ENCODE measurements at places on chromosomes 4 and X. TPM values are rescaled to one million over a fixed set of nuclear protein-coding genes. Genes with fewer than 3 reads are reported as not detected.

GRCh38 chr4:175326796-175327195, 408.6 kb downstream of the ADAM29 start:
- DNase-seq, result no peak

GRCh38 chrX:19086102-19086772, 36.0 kb downstream of the ADGRG2 start:
- no peak for DNase-seq

- DNase-seq, result no peak
Measured at GRCh38 chr4:109276482-109277095, 25.9 kb downstream of the COL25A1 start.

- no peak for DNase-seq
Measured at GRCh38 chr4:153060196-153060595, 124.1 kb downstream of the FHDC1 start.

GRCh38 chr4:121408-122084, 2.8 kb upstream of the ZNF718 start:
- DNase-seq, result no peak

DNA sequence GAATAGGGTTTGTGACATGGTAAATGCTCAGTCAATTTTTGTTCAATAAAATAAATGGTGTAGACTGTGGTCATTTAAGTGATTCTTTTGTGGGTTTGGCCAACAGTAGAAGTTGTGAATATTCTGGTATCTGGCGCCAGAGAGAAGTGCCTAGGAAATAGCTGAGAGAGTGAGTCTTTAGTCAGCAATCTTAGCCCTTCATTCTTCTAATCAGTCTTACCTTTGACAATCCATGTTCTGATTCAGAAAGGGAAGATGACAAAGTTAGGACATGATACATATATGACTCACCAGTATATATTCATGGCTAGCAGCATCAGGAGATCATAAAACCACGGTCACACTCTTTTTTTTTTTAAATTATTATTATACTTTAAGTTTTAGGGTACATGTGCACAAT, 141.8 kb upstream of the PCDH18 start:
- DNase-seq, result no peak

DNA sequence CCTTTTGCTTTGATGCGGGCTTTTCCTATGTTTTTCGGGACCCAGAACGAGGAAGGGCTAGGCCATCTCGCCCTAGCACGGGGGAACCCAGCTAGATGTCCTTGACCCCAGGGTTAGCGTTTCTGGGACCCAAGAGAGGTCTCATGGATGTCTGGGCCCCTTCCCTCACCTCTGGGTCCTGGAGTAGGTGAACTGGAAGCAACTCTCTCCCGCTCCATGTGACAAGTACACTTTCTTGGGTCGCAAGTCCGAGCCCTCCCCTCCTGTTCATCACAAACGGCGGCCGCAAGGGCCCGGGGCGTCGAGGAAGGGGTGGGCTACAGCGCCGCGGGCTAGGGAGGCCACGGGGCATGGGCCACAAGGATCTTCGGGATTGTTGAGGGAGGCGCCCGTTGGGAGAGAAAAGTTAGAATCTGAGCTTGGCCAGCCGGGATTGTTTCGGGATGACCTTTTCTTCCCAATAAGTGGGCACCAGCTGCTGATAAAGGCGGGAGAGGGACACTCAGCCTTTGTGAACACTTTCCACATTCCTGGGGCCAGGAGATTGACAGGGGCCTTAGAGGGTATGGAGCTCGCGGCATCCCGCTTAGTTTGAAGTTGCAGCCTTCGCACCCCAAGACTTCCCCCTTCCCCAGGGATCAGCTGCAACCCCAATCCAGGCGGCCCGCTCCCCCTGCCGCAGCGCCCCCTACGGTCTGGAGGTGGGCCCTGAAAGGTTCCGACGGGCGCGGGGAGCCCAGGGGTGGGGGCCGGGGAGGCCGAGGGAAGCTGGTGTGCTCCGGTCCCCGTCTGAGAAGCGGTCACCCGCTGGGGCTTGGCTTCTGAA, 136.9 kb upstream of the ZIC3 start:
- DNase-seq, result no peak

- DNase-seq, result no peak
Measured at GRCh38 chrX:105758754-105759153, 63.6 kb upstream of the NRK start.

GRCh38 chr4:148238811-148239493, 203.3 kb downstream of the NR3C2 start:
- DNase-seq, result no peak

GRCh38 chrX:133783274-133783673, 202.1 kb downstream of the GPC3 start:
- DNase-seq, result no peak

DNA sequence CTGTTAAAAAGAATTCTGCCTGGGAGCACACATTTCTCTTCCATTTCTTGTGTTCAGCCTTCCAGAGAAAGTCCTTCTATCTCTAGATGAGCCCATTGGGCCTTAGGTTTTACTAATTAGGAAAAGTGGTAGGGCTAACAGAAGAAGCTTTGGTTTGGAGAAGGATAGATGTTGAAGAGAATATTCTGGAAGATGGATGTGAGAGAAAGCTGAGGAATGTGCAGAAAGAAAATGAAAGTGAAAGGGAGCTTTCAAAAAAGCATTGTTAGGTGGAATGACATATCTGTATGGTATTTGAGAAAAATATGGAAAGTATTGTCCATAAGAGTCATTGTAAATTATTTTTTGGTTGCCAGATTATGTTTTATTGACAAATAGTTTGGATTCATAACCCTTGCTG, 474.8 kb upstream of the SLIT2 start:
- DNase-seq, result no peak

GRCh38 chrX:65706041-65706828, 38.8 kb downstream of the MSN start:
- DNase-seq, result no peak

DNA sequence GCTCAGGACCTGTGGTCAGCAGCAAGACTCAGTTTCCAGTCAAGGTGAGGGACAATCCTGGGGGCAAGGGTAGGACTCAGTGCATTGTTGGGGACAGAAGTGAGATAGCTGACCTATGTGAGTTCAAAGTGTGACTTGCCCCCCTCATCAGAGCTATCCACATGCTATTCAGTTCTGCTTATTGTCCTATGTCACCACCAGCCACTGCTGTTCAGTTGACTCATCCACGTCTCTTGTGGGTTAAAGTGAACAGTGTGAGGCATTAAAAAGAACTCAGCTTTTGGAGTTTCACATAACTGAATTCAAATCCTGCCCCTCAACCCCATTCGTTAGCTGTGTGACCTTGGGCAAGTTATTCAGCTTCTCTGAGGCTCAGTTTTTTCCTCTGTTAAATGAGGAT, 4.4 kb upstream of the APLN start:
- DNase-seq, result no peak

DNA sequence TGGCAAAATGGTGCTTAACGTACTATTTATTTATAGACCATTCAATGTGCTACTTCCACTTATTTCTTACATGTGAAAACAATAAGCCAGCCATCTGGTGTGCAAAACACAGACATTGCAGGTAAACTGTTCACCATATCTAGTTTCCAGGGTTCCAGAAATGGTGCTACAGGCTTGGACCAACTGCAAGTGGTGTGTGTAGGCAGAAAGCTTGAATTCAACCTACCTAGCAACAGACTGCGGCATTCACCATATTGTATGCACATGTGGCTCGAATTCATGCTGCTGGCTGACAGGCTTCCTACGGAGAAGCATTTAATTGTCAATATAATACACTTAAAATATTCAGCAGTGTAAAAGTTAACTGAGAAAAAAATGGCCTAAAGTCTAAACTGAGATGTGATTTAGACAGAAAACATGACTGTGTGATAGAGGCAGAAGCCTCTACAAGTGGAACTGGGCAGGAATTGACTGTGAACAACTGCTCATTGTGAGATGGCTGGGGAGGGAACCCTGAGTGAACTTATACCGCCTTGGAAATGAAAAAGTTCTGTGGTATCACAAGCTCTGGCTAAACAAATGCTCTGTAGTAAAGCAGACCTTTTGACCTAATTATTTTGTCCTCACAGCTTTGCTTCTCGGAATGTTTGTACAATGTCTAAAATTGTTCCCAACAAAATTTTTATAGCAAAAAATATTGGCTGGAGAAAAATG, 434.7 kb downstream of the GRIA2 start:
- no peak for DNase-seq

- no peak for DNase-seq
Measured at GRCh38 chr4:137707102-137707620, 174.9 kb upstream of the PCDH18 start.

DNA sequence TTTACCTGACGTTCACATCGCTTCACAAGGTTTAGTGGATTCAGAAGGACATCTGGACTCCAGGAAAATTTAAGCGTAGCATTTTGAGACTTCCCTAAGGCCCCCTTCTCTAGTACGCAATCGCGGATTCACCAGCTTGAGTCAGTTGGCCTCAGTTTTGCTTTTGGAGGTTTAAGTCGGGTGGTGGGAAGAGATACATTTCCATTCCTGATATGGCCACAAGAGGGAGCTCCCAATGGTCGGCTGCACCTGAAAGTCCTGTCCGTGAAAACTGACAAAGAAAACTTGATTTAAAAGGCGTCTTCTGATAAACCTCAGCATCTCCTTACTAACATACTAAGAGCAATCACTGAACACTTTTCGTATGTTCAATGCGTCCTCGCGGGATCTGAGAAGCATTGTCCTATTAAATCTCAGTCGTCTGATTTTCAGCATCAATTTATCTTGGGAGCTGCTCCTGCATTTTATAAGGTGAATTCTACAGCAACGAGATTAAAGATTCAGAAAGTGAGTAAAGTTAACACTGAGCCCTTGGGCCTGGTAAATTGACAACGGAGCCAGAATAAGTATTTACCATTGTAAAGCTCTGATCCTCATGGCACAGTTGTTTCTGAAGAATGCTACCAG, 50.6 kb downstream of the LGI2 start:
- DNase-seq, result no peak

DNA sequence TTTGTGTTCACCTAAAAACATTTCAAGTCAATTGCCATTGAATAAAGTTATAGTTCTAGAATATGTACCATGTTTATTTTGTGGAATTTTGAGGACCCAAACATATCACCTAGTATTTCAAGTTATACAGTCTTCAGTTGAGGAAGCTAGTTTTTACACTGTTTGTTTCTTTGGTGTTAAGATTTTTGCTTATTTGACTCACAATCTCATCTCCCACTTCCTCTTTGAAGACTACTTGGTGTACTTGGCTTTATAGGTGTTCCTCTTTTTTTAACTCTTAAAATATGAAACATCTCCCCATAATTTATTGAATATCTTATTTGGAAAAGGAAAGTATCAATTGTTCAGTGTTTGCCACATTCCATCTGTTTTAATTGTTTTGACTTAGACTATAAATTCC, 675.4 kb downstream of the RAPGEF2 start:
- no peak for DNase-seq

DNA sequence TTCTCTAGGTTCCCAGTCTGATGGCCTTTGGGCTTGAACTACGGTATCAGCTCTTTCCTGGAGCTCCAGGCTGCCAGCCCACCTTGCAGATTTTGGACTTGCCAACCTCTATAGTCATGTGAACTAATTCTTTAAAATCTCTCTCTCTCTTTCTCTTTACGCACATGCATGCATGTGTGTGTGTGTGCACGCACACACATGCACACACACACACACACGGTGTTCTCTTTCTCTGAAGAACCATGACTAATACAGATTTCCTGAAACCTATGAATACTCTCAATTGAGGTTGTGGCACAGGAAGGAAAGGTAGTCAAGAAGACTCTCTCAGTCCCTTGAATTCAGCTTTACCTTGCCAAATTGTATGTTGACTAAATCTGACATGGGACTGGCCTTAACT, 6.2 kb upstream of the ZCCHC13 start:
- no peak for DNase-seq

- DNase-seq, result no peak
Measured at GRCh38 chr4:78704981-78705683, 71.0 kb upstream of the BMP2K start.

DNA sequence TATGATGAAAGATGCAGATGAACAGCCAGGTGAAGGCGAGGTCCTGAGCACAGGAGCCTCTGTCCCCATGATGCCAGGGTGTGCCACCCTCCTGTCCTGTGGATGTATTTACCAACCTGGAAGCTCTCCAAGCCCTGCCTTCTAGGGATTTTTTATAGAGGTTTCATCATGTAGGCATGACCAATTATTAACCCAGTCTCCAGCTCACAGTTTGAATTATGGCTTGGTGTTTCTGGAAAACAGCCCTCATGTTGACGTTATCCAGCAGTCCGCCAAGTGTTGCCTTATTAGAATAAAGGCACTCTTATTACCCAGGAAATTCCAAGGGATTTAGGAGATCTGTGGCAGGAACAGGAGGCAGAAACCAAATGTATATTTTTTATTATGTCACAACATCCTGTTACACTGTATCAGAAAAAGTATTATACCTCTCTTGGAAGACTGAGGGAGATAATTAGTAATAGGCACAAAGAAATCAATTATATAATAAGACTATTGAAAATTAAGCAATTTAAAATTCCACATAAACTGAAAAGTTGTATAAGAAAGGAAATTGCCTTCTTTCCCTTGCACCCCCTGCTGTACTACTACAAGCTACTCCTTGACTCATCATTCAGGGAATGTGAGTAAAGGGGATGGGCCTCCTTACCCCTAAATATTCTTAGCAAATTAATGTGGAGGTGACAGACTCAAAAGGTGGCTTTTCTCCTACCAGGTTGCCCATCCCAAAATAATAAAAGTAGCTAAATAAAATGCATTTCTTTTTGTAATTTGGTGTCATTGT, 129.6 kb downstream of the ZNF330 start:
- DNase-seq, result no peak

PIR gene
- 13.4 TPM for total RNA-seq

CORIN gene
- total RNA-seq, result 4.4 TPM

PNMA6F gene
- total RNA-seq, result not detected

CTSO gene
- 13.9 TPM for total RNA-seq

GPAT3 gene
- 0.07 TPM for total RNA-seq

NR3C2 gene
- total RNA-seq, result 0.20 TPM

PRSS12 gene
- total RNA-seq, result 15.3 TPM

All from chondrocyte (in vitro differentiated cells).